ENCODE measurements at places on chromosomes 4 and X.

- no peak for DNase-seq
Measured at GRCh38 chr4:183286590-183287308, 33.3 kb downstream of the CLDN22 start.

GRCh38 chr4:161133586-161134276 lies 1030.1 kb downstream of the FSTL5 start:
- DNase-seq, result no peak

- no peak for DNase-seq
Measured at GRCh38 chr4:55947254-55947882, 1.4 kb upstream of the CEP135 start.

GRCh38 chr4:44736900-44737299 lies 10.5 kb upstream of the GNPDA2 start:
- DNase-seq, result no peak

- no peak for DNase-seq
Measured at GRCh38 chr4:121100093-121100775, 27.9 kb upstream of the NDNF start.

DNA sequence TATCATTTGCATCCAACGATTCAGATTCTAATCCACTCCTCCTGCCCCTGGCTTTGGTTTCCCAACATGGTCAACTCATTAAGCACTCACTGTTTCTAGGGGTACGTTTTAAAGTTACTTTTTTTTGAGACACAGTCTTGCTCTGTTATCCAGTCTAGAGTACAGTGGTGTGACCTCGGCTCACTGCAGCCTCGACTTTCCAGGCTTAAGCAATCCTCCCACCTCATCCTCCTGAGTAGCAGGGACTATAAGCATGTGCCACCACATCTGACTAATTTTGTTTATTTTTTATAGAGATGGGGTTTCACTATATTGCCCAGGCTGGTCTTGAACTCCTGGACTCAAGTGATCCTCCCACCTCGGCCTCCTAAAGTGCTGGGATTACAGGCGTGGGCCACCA lies 48.9 kb downstream of the TMEM156 start:
- no peak for DNase-seq

GRCh38 chrX:18929775-18930174 lies 54.1 kb downstream of the PHKA2 start:
- DNase-seq, result no peak

- no peak for DNase-seq
Measured at GRCh38 chr4:124573056-124573455, 139.5 kb downstream of the ANKRD50 start.

DNA sequence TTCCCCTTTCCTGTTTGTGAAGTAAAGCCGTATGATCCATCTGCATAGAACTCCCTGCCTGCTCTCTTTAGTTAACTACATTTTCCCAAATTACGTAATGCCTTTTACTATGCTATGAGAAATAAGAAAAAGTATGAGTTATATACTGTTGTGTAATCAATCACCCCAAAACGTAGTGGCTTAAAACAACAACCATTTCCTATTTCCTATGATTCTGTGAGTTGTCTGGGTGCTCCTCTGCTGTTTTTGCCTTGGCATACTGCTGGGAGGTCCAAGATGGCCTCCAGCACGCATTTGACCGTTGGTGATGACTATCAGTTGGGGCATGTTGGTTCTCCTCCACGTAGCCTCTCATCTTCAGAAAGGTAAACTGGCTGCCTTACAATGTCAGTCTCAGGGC lies 39.8 kb downstream of the BBS12 start:
- no peak for DNase-seq

DNA sequence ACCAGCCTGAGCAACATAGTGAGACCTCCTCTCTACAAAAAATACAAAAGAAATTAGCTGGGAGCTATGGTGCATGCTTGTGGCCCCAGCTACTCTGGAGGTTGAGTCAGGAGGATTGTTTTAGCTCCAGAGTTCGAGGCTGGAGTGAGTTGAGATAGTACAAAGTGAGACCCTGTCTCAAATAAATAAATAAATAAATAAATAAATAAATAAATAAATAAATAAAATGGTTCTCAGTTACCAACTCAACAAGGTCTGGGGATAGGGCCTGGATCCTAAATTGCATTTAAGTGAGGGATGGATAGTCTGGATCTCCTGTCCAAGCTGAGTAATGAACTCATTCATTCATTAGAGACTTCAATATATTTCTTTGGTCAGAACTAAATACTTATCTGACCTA lies 115.7 kb upstream of the IL1RAPL2 start:
- no peak for DNase-seq

DNA sequence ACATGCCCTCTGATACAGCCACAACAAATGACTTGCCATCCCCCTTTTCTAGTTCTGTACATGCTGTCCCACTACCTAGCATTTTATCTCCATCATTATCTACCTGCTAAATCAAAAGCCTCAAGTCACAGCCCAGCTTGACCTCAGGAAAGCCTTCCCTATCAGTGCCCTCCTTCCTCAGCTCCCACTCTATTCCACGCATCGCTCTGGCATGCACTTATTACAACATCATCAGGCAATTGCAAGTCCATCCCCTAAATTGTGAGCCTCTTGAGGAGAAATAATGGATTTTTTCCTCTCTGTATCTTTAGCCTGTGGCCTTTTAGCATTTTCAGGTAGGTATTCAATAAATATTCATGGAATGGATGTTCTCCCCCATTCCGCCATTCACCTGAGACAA lies 5.7 kb downstream of the ARL13A start:
- DNase-seq, result no peak

DNA sequence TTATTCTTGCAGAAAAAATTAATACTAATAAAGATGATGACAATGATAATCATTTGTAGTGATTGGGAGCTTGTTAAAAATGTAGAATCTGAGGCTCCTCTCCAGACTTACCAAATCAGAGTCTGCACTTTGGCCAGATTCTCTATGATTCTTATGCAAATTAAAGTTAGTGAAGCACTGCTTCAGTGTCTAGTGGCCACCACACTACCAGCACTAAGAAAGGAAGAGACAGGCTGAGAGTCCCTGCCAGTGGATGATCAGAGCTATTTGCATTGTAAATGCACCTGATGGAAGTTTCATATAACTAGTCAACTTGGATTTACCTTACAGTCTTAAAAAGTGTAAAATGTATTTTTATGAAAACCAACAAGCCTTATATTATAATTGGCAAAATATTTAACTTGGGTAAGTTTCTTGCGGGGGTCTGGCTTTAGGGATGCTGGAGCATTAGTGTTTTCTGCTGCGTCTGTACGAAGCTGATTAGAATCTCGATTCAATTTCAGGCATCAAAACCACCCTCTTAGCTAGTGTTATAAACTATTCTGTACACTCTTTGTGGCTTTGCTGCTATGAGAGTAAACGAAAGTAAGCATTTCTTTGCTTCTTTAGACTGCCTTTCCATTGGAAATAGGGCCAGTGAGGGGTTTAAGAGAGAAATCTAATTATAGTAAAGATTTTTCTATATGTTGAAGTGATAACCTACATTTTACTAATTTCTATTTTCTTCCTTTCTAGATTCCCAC lies 114.1 kb downstream of the TLL1 start:
- DNase-seq, result no peak

DNA sequence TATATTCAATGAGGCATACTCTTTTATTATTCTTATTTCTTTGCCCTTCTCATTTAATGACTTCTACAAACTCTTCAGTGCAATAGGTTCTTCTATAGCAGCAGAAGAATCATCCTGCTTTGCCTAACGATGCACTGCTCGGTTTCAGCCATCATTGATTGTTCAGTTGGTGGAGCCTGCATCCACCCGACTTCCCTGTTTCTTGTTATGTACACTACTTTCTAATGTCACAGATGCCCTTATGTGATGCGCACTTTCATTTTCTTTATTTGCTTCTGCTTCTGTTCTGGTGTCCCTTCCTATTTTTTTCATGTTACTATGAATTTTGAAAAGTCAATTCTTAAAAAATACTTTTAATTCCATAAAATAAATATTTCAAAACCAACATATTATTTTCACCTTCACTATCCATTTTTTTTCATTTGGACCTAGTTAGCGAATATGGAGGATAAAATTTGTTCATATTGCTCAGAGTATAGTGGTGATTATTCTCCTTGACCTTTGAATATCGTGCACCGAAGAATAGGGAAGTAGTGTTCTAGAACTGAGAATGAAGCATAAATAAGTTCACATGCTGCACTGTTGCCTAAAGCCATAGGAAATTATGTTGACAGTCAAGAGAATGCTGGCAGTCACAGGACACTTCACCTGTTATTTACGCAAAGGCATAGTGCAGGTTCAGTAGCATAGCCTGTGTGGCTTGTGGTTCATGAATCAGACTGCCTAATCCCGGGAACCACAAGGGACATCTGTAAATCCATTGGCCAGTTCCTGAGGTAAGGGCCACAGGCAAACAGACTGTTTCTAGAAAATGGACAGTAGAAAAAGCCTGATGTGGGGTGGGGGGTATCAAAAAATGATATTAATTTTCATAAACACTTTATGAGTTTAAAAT lies 21.3 kb upstream of the SFRP2 start:
- no peak for DNase-seq

DNA sequence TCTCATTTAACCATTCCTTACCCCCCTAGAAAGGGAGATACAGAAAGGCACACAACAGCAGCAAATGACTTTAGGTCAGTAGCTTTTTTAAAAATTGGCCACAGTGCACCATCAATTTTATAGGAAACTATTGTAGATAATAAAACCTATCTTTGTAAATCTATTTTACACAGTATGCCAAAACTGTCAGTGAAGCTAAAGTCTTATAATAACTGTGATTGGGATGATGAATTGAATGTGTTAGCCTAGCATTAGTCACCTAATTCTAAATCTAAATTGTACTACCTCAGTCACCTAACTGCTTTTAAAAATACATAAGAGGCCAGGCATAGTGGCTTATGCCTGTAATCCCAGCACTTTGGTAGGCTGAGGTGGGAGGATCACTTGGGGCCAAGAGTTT lies 44.2 kb downstream of the SH3RF1 start:
- no peak for DNase-seq

- no peak for DNase-seq
Measured at GRCh38 chrX:14026121-14026520, 3.6 kb downstream of the GEMIN8 start.

DNA sequence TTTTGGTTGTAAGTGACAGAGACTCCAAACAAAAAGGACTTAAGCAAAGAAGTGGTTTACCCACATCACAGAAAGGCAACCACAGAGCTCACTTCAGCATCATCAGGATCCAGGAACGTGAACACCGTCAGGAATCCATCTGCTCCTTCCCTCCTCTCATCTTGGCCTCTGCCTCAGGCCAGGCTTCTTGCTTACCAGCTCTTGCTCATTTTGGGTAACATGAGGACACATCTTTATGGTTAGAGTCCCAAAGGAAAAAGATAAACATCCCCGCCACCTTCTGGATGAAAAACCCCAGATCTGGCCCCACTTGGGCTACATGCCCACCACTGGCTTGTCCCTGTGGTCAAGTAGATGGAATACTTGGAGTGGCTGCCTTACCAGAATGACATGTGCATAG lies 176.8 kb upstream of the RPL34 start:
- DNase-seq, result no peak

DNA sequence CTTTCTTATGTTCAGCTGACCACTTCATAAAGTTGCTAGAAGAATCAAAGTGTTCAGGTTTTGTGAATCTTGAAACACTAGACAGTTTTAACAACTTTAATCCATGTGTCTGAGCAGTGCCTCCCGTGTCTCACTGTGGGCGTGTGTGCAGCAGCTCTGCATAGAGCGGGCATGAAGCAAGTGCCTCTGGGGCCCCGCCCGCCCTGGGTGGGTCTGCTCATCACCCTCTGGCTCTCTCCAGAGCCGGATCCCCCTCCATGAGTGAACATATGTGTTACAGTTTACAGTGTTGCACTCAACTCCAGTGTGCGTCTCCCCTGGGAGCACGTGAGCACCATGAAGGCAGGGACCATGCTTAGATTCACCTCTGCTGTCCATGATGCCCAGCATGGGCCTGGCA lies 37.6 kb upstream of the CRMP1 start:
- DNase-seq, result no peak

GRCh38 chr4:150582146-150582872 lies at the start of gene MAB21L2:
Gene MAB21L2 (plus strand): TSS chr4:150582151. CDS start chr4:150583030, 879 bp downstream.
- DNase-seq, result no peak

DNA sequence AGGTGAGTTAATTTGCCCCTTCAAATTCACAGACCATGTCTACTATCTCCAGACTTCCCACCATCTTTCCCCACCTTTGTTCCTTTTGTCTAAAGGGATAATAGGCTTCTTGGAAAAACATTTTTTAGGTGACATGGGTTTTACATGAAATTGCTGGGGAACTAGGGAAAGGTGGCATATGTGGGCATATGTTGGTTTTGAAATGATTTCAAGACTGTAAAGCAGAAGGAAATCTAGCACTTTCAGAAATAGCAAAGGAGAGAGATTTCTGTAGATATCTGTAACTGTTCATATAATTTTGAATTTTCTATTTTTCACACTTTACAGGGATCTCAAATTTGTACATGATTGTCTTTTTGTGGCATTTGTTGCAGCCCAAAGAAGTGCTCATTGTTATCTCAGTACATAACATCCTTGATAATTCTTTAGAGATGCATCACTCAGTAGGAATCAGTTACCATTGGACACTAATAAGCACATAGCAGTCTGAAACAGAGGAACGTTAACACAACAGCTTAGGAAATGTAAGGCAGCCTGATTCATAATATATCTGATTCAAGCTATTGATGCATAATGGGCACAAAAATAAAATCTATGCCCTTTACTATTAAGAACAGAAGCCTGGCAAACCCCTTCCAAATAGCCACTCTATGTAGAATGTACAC lies 659.7 kb downstream of the CENPC start:
- DNase-seq, result no peak

- no peak for DNase-seq
Measured at GRCh38 chrX:7574325-7574724, 268.6 kb upstream of the VCX start.

DNA sequence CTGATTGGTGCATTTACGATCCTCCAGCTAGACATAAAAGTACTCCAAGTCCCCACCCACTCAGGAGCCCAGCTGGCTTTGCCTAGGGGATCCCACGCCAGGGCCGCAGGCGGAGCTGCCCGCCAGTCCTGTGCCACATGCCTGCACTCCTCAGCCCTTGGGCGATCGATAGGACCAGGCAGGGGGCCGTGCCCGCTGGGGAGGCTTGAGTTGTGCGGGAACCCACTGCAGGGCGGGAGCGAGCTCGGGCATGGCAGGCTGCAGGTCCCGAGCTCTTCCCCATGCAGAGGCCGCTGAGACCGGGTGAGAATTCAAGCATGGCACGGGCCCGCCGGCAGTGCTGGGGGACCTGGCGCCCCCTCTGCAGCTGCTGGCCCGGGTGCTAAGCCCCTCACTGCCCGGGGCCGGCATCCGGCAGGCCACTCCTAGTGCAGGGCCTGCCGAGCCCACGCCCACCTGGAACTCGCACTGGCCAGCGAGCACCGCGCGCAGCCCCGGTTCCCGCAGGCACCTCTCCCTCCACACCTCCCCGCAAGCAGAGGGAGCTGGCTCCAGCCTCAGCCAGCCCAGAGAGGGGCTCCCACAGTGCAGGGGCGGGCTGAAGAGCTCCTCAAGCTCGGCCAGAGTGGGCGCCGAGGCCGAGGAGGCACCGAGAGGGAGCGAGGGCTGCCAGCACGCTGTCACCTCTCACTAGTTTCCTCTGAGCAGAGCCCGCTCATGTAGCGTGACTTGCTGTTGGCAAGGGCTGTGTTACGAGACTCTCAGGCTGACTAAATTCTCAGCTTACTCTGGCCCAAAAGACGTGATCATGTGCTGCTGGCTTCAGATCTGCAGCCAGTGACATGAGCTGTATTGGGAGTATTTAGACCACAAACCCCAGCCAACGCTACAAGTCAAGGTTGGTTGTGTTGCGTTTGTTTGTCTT lies 87.5 kb downstream of the TRAPPC11 start:
- DNase-seq, result no peak

- DNase-seq, result no peak
Measured at GRCh38 chrX:151973060-151973661, 1.3 kb downstream of the GABRE start.
